Substantia nigra (tissue), 51 donors: ENCODE measurements at places on chromosomes 12 and 14.

GRCh38 chr14:68426661-68427549 is 366.0 kb downstream of the ZFP36L1 start:
- DNase-seq, result no peak

DNA sequence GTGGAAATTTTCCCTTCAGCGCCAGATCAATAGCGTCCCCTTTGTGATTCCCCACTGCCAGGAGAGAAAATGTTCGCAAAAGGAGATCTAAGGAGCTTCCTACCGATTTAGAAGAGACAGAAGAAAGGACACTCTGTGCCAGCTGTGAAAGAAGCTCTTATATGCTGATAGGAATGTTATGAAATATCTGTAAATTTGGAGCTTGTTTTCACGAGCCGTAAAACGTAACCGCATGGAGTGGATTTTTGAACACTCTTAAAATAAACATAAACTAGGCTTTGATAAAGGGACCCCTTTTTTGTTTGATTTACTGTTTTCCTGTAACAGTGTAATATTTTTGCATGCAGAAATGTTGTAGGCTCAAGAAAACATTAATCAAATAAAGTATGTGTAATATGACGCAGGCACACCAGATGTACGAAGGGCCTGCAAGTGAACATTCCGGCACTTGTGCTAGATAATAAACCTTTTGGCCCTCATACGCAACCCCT is 346.8 kb downstream of the ETNK1 start:
- no peak for DNase-seq

GRCh38 chr12:130088504-130088903 is 73.8 kb upstream of the FZD10 start:
- DNase-seq, result no peak

DNA sequence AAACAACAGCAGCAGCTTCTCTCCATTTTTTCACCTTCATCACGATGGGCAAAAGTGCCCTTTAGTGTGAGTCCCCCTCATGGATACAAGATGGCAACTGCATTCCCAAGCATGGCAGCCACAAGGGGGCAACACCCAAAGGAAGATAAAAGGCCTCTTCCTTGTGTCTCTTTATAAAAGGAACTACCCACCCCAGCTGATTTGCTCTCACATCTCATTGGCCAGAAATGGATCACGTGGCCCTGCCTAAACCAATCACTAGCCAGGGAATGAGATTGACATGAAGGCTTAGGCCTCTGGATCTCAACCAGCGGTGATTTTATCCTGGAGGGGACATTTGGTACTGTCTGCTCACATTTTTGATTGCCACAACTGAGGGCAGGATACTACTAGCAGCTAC is 21.9 kb upstream of the IFT81 start:
- DNase-seq, result no peak

GRCh38 chr12:86719381-86719780 is 463.2 kb upstream of the MGAT4C start:
- no peak for DNase-seq

DNA sequence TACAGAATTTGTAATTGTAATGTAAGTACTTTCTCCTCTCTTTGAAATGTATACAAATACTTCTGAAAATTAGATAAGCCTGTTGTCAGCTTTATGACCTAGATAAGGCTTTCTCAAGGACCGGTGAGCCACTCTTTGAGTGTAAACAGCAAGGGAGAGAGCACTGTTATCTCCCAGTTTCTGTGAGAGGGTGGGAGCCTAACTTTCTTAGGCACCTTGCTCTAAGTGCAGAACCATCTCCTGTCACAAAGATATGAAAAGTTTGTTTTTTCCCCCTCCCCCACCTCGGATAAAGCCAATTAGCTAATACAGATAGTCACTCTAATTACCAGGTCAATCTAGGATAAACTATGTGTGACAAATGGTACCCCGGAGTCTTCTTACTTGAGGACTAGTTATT is 35.8 kb downstream of the CAPS2 start:
- no peak for DNase-seq

DNA sequence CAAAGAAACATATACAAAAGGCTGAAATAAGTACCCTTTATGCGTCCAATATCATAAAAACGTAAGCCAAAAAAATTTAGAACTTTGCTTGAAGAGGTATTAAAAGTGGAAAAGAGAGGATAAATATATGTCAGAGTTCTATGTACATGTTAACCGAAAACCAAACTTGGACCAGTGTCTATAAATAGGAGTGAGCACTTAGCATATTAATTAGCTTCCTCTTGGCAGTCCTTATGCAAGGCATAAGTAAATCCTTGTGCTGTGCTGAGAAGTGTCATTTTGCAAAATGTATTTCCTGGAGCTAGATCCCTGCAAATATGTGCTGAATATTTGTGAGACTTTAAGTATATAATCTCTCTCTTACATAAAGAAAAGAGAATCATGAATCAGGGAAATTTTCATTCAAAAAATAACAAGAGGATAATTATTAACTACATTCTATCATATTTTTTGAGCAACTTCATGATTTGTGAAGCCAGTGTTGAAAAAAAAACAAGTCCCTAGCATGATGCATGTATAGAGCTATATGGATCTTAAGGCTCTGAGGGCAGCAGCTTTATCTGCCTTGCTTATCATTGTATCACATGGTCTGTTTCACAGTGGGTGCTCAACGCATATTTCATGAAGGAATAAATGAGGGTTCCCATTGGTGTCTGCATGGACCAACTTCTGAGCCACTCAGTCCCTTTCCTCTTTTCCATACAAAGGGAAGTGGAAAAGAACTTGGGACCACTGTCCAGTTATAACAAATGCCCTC is 326.1 kb downstream of the PDZRN4 start:
- no peak for DNase-seq

- no peak for DNase-seq
Observed at GRCh38 chr14:88005978-88006851, 1.3 kb downstream of the GPR65 start.

DNA sequence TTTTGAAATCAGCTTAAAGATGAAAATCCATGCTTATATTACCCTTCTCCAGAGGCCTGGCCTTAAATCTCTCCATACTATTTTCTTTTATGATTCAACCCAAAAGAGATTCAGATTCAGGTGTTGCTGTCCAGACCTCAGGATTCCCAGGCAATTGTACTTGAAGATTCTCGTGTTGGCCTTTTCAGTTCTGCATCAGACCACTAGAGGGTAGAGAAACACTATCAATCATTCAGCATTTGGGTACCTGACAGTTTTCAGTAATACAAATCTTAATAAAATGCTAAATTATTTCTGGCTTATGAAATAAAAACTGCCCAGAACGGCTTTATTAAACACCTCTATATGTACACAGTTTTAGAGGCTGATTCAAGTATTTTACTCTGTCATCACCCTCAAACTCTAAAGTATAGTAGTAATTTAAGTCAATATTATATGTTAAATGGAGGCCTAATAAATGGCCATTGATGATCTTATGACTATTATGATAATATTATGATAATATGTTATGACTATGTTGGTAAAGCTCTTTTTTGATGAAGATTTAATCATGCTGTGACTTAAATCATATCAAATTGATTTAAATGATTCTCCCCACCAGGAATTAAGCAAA is 301.1 kb downstream of the DUSP6 start:
- DNase-seq, result no peak

- no peak for DNase-seq
Observed at GRCh38 chr14:68584786-68585185, 208.1 kb downstream of the ZFP36L1 start.

DNA sequence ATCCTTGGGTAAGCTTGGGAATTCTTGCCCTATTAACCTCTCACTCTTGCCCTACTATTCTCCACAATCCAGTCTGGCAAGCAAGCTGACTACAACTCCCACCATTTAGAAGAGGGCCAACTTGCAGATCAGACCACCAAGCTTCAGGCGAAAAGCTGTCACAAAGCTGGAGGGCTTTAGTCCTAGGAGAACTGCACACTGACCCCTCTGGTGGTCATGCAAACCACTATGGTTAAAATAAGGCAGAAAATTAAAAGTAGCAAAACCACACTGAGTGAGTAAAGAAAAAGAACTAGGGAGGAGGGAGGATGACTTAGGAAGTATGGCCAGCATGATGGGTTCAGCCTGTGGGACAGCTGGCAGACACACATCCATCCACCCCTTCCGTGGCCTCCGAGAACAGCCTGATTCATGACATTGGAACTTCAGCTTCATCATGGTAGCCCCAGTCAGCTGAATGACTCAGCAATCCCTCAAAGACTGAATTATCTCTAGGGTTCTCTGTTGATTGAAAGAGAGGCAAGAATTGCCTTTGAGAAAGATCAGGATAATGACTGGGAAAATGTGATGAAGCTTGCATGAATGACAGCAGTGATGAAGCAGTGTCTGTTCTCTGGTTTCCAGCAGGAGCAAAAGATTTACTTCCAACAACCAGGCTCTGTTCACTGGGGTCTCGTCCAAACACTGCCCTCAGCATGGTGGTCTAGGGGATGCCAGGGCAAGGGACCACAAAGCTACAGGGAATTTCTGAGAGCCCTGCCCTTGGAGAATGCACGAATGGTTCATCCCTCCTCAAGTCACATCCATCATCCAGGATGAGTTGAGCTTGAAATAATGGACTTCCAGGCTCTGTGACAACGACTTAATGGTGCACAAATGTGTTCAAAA is 24.4 kb downstream of the PITPNM2 start:
- DNase-seq, result no peak

DNA sequence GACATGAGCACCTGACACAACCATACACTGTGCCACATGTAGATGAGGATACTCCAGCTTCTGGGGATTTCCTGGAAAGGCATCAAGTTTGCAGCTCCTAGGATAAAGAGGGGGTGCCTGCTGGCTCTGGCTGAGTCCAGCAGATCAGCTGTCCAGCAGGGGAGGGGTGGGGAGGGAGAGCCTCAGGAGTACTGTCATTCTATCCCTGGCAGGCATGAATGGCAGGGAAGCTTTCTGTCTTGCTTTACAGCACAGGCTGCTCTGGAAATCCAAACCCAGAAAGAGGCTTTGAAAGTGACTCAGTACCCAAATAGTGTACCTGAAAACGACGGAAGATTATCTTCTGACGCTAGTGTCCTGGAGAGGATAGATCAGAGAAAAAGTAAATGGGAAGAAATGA is 32.2 kb downstream of the SLC8A3 start:
- no peak for DNase-seq

DNA sequence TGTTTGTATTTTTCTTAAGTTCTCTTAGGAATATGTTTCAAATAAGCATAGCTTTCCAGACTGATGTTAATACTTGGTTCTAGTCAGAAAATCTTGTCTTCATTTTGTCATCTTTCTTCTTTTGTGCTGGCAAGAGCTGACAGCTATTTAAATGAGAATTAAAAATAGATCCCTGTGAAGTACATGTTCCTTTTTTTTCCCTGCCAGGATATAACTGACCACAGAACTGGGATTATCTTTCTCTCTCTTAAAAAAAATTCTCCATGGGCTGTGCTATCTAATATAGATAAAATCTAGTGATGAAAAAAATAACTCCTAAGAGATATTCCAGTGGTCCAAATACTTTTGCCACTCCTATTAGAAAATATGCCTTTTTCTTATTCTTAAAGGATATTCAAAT is 163.4 kb downstream of the AKAP6 start:
- DNase-seq, result no peak

DNA sequence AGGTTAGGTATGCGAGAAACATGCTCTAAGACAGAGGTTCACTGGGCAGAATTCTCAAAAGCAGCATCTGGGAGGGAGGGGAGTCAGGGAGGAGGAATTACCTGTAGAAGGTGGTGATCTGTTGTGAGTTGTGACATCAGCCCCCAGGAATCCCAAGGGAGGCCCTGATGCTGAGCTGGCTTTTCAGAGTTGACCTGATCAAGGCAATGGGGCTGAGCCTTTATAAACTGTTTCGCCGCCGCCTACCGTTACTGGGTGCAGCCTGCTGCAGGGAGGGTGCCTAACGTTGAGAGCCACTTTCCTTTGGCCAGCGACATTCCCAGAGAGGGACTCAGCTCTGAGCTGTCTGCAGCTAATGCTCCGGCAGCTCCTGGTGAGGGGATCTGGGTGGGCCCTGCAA is 257.9 kb upstream of the TMEM132C start:
- DNase-seq, result no peak

GRCh38 chr14:50804181-50804721 is 26.7 kb downstream of the NIN start:
- DNase-seq, result no peak

- no peak for DNase-seq
Observed at GRCh38 chr14:99382781-99383471, 97.7 kb downstream of the SETD3 start.

DNA sequence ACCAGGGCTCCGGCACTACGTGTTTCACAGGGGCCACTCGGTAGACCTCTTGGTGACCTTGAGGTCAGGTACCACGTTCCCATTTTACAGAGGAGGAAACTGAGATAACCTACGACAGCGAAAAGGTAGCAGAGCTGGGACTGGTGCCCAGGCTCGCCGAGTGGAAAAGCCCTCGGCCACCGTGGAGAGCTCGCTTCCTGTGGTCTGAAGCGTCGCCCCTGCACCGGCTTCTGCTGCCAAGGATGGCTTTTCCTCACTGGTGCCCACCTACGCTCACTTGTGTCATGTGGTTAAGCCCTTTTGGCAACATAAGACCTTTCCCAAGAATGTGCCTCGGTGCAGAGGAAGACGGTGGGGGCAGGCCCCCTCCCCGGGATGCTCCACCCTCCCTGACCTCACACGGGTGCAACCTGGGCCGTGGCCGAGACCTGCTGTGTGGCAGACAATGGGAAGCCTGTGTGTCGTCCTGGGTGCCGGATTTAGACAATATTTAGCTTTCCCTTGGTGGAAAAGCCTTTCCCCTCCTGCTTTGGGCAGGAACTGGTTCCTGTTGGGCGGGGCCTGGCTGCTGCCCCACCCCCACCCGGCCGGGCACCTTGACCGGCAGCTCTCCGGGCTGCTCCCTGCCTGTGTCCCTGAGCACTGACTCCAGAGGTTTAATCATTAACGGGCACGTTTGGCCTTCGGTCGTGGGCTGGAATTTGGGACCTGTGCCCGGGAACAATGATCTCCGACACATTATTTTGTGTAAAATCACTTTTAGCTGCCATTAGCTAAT is 32.4 kb upstream of the PPP1R13B start:
- no peak for DNase-seq

GRCh38 chr12:119788786-119789185 is 88.3 kb downstream of the CIT start:
- DNase-seq, result no peak

DNA sequence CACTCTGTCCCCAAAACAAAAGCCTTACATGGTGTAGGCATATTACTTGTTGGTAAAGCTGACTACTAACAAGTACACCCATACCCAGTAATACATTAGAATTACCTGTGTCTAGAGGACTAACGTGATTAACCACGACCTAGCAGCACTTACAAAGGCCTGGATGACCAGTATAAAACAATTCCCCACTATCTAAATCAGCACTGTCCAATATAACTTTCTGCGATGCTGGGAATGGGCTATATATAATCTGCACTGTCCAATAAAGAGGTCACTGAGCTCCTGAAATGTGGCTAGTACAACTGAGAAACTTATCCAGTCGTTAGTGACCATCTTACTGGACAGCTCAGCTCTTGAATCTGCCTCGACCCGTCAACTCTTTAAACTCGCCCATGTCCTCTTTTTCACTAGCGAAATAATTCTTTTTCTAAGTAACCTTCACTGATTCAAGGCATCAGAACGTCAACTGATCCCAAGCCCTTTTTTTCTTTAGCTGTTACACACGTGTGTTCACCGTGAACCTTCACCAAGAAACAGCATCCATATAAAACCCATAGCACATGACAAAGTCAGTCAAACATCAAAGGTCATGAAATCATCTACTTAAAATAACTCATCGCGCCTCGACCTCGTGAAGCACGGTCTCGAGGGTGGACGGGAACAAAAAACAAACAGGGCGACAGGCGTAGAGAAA is 905 bp upstream of the CIPC start:
- no peak for DNase-seq

- DNase-seq, result no peak
Observed at GRCh38 chr14:60639674-60640073, 9.6 kb downstream of the SIX1 start.
